ENCODE measurements at places on chromosomes 11 and 22. TPM values are rescaled to one million over a fixed set of nuclear protein-coding genes. Genes with fewer than 3 reads are reported as not detected.

DNA sequence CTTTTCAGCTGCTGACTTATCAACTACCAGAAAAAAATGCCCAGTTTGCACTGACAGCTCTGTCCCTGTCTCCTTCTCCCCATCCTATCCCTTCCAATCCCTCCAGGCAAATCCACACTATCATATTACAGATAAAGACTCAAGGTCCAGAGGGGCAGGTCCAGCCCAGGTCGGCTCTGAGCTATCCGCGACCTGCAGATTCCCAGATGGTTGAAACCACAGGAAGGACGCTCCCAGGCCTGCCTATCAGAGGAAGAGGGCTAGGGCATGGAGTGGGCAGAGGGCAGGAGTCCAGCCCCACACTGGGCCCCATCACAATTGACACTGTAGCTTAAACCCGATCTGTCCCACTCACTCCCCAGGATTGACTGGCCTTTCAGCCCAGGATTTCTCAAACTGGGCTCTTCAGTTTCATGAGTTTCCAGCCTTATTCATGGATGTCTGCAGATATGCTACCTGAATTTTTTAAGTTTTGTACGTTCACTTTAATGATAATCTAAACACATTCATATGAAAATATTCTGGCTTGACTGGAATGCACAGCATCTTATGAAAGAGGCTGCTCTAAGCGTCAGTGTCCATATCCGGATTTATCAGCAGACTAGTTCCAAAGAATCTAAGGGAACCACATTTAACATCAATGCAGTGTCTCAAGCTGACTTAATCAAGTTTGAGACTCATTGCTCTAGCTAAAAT, 16.4 kb upstream of the FCHSD2 start:
- no peak for DNase-seq

DNA sequence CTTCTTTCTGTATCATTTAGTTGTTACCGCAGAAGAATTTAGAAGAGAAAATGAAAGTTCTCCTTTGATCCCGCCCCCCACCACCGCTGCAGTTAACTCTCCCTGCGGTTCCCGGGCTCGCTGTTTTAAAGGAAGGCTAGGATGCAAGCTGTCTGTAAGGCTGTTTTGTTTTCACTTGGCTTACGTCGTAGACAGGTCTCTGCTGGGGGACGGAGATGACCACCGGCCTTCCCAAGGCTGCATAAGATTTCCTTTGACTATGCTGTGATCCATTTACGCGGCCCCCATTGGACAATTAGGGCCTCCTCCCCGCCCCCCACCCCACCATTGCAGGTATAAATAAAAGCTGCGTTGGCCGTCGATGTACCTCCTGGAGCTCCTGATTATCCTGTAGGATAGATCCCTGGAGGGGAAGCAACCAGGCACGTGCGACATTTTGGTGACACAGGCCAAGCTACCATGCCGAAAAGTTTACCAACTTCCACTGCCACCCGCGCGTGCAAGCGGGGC, 1.4 kb upstream of the CPT1A start:
- DNase-seq = no peak

DNA sequence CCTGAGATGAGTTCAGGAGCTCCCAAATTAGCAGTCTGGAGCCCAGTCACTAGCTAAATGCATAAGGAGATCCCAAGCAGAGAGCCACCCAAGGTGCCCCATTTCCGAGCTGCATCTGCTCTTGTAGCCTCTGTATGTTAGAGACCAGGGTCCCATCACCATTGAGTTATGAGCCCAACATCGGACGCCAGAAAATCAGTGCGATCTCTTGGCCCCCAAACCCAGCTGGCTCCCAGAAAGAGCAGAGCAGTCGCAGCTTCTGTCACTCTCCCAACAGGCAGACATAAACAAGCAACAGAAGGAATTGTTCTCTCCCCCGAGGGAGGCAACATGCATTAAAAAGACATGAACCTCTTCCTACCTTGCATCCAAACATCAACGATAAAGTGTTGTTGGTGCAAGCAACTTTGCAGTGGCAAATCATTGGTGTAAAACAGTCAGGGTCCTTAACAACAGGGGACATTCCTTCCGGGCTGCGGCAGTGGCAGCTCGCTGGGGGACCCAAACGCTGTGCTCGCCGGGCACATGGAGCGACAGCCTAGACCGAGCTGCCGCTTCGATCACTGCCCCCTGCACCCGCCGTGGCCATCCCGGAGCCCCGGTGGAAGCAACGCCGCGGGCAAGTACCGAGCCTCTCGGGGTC, 907.1 kb downstream of the DLG2 start:
- no peak for DNase-seq

GRCh38 chr11:59771605-59772004, 16.4 kb downstream of the STX3 start:
- no peak for DNase-seq

- DNase-seq = no peak
Observed at GRCh38 chr11:1203505-1204271, 19.2 kb upstream of the MUC5B start.

Gene PATE3
- polyA plus RNA-seq = not detected

DNA sequence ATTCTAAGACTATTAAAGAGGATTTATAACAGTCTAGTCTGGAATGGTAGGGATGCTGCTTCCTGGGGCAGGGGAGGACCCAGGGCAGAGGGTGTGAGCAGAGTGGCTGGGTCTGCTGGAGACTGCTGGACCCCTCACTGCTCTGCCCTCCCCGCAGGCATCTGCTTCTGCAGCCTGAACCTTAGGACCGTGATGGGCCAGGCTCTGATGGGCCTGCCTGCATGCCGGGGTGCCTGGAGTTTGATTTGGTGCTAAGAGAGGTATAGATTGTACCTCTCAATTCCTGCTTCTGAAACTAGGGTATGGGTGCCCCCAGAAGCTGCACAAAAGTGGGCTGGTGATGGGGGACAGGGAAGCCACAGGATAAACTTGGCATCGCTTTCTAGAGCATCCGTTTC, 54.9 kb downstream of the CD82 start:
- DNase-seq = no peak

- DNase-seq = no peak
Observed at GRCh38 chr22:26608129-26608528, 9.7 kb downstream of the CRYBB1 start.

GRCh38 chr11:996681-997080, 39.8 kb downstream of the MUC6 start:
- DNase-seq = no peak

DNA sequence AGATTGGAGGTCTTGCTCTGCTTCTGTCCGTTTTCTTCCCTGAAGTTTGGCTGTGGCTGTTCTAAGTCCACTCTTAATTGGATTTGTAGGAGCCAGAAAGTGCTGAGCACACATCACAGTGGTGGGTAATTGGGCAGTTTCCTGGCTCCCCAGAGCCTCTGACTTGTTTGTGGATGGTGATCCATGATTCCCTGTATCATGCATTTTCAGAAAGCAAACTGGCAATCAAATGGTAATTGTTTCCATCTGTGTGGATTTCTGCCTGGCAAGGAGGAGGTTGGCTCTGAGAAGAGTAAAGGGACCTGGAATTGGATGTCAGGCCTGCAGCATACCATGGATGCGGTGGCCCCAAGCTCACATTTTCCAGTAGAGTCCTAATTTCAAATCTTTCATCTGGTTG, 49.5 kb downstream of the PPFIBP2 start:
- DNase-seq = no peak

Gene BATF2
- polyA plus RNA-seq = 2.3 TPM

DNA sequence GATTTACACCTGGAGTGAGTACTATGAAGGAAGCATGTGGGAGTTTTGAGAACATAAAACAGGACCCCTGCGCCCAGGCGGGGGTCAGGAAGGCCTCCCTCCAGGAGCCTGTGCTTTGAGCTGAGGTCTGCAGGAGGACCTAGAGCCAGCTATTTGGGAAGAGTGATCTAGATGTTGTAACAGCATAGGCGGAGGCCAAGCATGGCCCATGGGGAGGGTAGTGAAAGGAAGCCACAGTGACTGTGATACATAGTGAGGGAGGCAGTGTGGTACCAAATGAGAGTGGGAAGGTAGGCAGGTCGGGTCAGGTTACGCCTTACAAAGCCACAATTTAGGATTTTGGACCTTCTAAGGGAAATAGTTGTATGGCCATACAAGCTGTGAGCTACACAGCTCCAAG, 147.5 kb downstream of the PARVA start:
- no peak for DNase-seq

GRCh38 chr11:123111465-123111864, 49.5 kb upstream of the HSPA8 start:
- no peak for DNase-seq

Gene GNAZ
- 6.4 TPM for polyA plus RNA-seq

Gene KLHL35
- polyA plus RNA-seq = 0.78 TPM

DNA sequence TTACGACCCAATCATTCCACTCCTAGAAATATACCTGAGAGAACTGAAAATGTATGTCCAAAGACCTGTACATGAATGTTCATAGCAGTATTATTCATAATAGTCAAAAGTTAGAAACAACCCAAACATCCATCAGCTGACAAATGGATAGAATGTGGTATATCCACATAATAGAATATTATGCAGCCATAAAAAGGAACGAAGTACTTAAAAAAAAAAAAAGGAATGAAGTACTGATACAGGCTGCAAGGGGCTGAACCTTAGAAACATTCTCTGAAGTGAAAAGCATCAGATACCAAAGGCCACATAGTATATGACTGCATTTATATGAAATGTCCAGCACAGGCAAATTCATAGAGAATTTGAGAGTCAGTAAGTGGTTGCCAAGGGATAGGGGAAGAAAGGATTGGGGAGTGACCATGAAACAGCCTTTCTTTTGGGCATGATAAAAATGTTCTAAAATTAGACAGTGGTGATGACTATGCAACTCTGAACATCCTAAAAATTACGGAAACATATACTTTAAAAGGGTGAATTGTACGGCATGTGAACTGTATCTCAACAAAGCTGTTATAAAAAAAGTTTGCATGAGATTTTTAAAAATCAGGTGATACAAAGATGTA, 1.8 kb downstream of the TPST2 start:
- DNase-seq = no peak

DNA sequence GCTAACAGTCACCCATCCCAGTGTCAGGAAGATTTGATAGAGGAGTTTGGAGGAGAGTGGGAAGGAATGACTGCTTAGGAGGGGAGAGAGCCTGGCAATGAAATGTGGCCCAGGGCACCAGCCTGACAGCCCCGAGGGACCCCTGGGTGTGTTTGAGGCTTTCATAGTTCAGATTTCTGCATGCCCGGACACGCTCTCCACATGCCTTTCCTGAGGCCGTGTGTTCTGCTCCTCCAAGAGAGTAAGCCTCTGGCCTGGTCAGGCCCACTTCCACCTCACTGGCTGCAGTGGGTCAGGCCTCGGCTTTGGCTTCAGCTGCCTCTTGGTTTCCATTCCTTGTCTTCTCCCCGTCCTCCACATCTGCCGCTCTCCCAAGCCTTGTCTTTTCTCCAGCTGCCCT, 78.4 kb downstream of the C22orf31 start:
- DNase-seq = no peak

Gene MRGPRX4
- not detected for polyA plus RNA-seq

DNA sequence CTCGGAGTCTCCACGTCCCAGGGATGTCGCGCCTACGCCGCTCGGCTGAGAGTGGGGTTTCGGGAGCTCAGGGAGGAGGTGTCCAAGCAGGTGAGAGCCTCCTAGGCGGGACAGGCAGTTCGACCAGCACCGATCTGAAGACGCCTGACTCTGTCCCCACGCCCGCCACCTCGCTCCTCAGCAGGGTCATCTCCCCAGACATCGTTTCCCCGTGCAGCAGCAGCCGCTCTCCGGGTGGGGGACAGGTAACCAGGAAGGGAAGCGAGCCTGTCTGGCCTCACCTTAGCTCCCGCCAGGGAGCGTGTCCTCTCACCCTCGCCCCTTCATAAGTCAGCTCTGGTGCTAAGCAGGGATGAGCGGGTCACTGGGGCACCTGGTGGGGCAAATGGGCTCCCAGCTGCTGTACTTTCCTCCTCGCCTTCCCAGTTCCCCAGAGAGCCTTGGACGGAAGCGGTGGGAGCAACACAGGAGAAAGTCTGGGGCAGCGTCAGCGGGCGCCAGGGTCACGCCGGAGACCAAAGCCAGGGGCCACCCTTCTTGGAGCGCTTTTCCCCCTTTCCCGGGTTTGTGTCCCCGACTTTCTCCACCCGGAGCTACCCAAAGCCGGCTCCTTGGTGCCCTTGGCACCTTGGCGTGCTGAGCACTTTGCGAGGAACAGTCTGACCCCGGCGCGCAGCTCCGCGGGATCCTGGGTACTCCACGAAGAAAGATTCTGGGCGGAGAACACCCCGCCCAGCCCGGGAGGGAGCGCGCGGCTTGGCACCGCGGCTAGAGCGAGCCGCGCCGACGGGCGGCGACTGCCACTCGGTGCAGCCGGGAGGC, 1.6 kb downstream of the SPON1 start:
- no peak for DNase-seq

Gene LRRC4C
- 29.0 TPM for polyA plus RNA-seq

Gene SPDYC
- not detected for polyA plus RNA-seq

- no peak for DNase-seq
Observed at GRCh38 chr11:85539740-85540139, 87.4 kb downstream of the DLG2 start.

DNA sequence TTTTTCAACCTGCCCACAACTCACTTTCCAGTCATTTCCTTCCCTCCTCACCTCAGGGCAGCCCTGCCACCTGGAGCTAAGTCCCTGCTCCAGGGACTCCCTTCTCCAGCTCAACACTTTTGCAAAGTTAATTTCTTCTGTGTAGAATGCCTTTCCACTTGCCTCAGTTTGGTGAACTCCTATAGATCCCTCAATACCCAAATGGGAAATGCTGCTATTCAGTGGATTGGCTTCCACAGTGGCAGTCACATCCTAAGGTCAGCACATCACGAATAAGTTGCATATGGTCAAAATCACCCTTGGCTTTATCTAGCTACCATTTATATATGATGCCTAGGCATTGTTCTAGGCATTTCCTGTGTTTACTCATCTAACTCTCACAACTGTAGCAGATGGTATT, 23.6 kb downstream of the GDPD5 start:
- no peak for DNase-seq

Gene KCNJ1
- polyA plus RNA-seq = 102 TPM

DNA sequence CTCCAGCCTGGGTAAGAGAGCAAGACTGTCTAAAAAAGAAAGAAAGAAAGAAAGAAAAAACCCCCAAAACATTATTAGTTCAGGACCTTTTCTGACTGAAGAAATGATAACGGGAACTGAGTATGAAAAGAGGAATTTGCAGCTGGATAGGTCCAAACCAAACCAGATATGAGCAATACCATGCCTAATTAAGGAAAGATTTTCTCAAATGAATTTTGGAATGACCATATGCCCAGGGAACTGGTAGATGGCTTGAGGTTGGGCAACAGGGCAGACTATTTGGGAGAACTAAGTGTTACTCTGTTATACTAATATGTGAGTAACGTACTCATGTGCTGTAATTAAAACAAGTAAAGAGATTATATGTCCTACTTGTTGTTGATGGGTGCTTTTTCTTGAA, 186.1 kb downstream of the TMEM135 start:
- no peak for DNase-seq

Gene EFEMP2
- 212 TPM for polyA plus RNA-seq

DNA sequence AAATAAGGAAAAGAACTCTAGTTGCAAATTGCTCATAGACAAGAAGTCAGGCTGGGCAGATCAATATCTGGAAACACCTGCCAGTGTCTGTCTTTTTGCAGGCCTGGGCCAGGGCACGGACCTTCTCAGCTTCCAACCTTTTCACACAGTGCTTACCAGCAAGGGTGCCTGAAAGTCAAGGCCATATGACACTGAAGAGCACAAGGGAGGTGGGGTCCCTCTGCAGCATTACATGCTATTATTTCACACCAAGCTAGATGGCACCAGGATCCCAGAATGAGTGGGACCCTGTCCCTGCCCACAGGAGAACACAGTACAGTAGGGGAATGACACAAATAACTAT, 5.9 kb upstream of the PEX26 start:
- no peak for DNase-seq

Measured in left renal pelvis (tissue), 4 donors.